ENCODE measurements at places on chromosomes 1 and 21.

DNA sequence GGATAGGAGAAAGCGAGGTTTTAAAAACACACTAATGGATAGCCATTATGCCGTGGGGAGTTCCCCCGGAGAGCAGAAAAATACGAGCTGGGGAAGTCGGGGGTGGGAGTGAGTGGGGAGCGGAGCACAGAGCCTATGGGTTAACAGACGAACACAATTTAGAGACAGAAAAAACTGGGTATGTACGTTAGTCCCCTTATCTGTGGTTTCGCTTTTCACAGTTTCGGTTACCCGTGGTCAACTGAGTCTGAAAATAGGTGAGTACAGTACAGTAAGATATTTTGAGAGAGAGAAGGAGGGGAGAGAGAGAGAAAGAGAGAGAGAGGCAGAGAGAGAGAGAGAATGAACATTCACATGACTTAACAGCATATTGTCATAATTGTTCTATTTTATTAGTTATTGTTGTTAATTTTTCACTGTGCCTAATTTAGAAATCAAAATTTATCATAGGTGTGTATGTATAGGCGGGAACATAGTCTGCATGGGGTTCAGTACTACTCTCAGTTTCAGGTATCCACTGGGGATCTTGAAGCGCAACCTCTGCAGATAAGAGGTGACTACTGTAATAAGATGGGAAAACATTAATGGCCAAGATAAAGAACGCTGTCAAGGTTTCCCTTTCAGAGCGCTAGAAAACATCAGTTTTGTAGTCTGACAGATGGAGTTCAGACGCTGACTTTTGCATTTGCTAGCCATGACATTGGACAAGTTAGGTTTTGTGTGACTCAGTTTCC is 125.6 kb upstream of the LMO4 start:
- no peaks in the 10 kb centered on the region for H3K36me3 ChIP-seq
- no peak overlapping the region for H3K4me3 ChIP-seq
- DNase-seq, result no peak
- H3K4me1 ChIP-seq, result no peaks in the 10 kb centered on the region
- no peaks in the 10 kb centered on the region for H3K27me3 ChIP-seq

- no peak overlapping the region for H3K4me3 ChIP-seq
- H3K4me1 ChIP-seq, result no peaks in the 10 kb centered on the region
- H3K36me3 ChIP-seq, result no peaks in the 10 kb centered on the region
- no peak for DNase-seq
- H3K27me3 ChIP-seq, result no peaks in the 10 kb centered on the region
Observed at GRCh38 chr1:21622466-21623315, 46.5 kb downstream of the RAP1GAP start.

- H3K27me3 ChIP-seq, result no peaks in the 10 kb centered on the region
- peak overlapping the region; percentile 99 for H3K27ac ChIP-seq
- H3K36me3 ChIP-seq, result no peaks in the 10 kb centered on the region
- DNase-seq, result no peak
- H3K4me3 ChIP-seq, result peak overlapping the region; percentile 88
Observed at GRCh38 chr1:212286556-212287131, 1.4 kb downstream of the PPP2R5A start.

GRCh38 chr1:15311880-15312279 is 64.9 kb downstream of the FHAD1 start:
- DNase-seq, result no peak
- no peak overlapping the region for H3K27ac ChIP-seq
- H3K4me3 ChIP-seq, result no peak overlapping the region
- peaks cover 19% of the 10 kb centered on the region for H3K27me3 ChIP-seq
- H3K36me3 ChIP-seq, result no peaks in the 10 kb centered on the region

GRCh38 chr1:39500862-39501389 is 9.5 kb downstream of the BMP8A start:
- no peaks in the 10 kb centered on the region for H3K4me1 ChIP-seq
- no peaks in the 10 kb centered on the region for H3K36me3 ChIP-seq
- peaks cover 16% of the 10 kb centered on the region for H3K27me3 ChIP-seq
- DNase-seq, result no peak
- H3K27ac ChIP-seq, result no peak overlapping the region

DNA sequence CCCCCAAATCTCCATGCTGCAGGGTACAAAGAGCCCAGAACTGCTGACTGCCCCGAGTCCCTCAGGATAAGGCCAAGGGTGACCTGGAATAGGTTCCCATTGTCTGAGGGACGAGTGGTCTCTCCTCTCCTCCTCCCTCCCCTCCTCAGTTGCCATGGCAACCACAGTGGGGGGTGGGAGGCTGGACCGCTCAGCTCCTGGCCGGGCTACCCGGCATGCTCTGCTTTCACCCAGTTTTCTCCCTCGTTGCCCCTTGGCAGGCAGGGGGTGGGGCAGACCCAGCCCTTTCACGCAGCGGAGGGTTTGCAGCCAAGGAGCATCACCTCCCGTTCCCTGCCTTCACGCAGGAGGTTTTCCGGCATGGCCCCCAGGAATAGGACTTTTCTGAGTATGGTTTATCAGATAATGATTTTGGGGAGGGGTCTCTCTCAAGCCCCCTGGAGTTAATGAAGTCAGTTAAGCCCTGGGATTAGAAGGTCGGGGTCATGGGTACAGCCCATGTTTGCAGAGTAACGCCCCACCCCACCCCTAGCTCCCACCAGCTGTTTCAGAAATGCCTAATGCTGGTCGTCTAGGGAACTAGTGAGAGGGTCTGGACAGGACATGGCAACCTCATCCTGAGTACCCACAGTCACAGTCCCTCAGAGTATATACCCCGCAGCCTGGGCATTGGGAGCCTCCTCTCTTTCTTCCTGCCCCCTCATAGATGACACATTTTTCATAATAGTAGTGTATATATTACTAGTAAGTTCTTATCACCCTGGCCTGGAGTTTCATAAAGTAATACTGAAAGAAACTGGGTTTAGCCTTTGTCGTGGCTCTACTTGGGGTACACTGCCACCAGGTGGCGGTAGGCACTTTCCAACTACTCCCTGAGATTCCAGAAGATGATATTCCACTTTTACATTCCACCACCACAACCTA is 20.7 kb downstream of the C1QB start:
- peak; percentile 62 for DNase-seq
- no peaks in the 10 kb centered on the region for H3K36me3 ChIP-seq
- H3K27ac ChIP-seq, result no peak overlapping the region
- no peaks in the 10 kb centered on the region for H3K4me1 ChIP-seq

DNA sequence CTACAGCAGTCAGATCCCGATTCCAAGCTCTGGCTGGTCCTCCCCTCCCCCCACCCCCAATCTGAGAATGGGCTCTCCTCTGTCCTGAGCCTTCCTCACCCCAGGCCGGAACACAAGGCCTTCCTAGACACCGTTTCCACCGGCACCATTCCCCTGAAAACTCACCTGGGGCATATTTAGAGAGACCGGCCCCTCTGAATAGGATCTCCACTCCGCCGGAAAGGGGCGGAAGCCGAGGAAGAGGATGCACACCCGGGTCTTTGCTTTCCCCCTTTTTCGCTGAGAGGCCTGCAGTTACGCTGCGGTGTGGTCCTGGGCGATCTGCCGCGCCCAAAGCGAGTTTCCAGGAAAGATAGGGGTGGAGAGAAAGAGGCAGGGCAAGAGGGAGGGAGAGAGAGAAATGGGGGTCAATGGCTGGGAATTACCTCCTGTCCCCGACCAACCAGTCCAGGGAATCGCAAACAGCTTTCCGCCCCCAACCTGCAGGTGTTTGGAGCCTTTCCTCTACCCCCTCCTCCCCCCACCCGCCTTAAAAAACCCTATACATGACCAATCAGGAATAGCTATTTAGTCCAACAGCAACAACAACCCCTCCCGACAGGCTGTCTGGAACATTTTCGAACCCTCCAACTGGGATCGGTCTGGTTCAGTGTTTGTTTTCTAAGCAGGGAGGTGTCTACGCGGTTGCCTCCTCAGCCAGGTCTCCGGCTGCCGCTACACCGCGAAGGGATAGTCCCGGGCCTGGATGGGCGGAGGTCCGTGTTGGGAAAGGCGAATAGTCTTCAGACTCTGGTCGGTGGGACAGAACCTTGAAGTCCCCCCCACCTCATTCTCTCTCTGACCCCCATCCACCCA is 2.8 kb downstream of the TAL1 start:
- H3K27me3 ChIP-seq, result peaks cover 98% of the 10 kb centered on the region
- H3K36me3 ChIP-seq, result no peaks in the 10 kb centered on the region
- no peak overlapping the region for H3K27ac ChIP-seq
- peak overlapping the region; percentile 49 for H3K4me3 ChIP-seq

DNA sequence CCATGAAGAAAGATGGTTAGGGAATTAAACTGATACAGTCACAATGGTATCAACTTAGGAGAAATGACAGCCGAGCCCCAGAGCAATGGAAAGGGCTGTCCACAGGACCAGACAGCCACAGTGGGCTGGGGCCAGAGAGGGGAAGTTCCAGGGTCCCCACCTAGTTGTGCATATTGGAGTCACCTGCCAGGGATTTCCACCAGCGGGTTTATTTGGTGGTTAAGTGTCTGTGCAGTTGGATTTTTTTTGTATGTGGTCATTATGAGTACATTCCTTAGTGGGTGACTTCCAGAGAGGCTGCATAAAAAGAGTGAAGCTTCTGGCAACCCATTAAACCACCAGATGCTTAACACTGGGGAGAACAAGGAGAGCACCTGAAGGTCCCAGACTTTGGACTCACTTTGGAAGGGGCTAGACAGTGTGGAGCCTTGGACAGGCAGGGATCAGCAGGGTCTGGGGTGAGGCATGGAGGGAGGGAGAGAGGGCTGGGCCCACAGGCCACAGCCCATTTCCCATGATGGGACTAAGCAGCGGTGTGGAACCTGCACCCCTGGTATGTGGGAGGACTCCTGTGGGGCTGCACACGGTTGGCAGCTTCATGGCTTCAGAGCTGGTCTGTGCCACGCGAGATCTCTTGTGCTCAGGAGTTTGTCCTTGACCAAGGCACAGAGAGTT is 7.8 kb upstream of the PTTG1IP start:
- H3K36me3 ChIP-seq, result no peaks in the 10 kb centered on the region
- no peak overlapping the region for H3K27ac ChIP-seq
- DNase-seq, result no peak
- peaks cover under 1% of the 10 kb centered on the region for H3K4me1 ChIP-seq
- no peaks in the 10 kb centered on the region for H3K27me3 ChIP-seq

GRCh38 chr1:201792534-201793305 is 36.2 kb upstream of the IPO9 start:
- no peaks in the 10 kb centered on the region for H3K27me3 ChIP-seq
- peak; percentile 89 for DNase-seq
- peak overlapping the region; percentile 66 for H3K27ac ChIP-seq
- H3K4me1 ChIP-seq, result peaks cover 51% of the 10 kb centered on the region

DNA sequence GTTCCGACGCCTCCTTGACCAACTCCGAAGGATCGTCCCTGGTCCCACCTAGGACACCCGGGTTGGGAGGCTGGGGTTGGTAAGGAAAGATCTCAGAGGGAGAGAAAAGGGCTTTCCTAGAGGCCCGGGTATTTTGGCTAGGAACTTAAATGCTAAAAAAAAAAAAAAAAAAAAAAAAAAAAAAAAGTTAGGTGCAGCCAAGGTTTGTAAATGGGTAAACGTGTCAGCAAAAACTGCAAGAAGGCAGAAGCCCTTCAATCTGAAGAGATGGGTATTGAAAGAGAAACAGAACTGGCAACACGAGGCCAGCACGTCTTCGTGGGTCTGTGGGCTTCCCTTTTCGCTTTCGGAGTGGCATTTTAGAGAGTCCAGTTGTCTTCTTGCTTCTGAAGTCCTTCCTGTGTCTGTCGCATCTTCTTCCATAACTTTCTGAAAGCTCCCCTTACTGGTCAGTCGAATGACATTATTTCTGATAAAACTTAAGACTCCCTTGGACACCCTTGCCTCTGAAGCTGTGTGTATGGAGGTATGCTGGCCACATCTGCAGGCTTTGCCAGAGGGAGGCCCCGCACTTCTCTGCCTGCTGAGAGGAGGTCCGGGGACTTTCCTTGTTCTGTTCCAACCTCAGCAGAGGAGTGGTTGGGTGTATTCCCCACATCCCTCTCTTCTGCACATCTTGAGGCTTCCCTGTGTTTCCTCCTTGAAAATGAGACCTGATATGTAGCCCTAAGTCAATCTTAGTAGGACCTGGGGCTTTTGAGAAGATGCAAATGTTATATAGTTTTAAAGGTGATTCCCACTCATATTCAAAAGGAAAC is 745 bp downstream of the RCSD1 start:
- H3K27me3 ChIP-seq, result no peaks in the 10 kb centered on the region
- H3K4me1 ChIP-seq, result peaks cover 31% of the 10 kb centered on the region
- no peak for DNase-seq
- H3K36me3 ChIP-seq, result no peaks in the 10 kb centered on the region

Data from tibial artery (tissue), 4 donors.